ENCODE measurements at places on chromosomes 1 and 21. TPM values are rescaled to one million over a fixed set of nuclear protein-coding genes. Genes with fewer than 3 reads are reported as not detected.

Gene NHLH1
- 0.02 TPM for polyA plus RNA-seq

GRCh38 chr1:160608057-160608456, 28.8 kb upstream of the CD84 start:
- H3K36me3 ChIP-seq: no peaks in the 10 kb centered on the region
- DNase-seq: no peak
- H3K4me1 ChIP-seq: no peaks in the 10 kb centered on the region
- no peak overlapping the region for H3K27ac ChIP-seq

DNA sequence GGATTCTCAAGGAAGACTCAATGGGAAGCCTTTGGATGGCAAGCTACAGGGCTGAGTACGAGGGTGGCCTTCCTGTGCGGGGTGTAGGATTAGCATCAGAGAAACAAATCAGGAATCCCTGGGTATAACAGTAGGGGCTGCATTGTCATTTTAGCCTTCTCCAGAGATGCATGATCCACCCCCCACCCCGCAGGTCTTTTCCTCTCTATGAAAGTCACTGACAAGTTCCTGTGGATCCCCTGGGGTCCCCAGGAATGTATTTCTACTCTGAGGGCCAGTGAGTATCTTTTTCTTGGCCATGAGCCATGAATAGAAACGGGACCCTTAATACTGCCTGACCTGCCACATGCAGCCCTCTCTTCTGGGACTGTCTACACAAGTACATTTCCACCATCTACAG, 473.0 kb upstream of the VAMP3 start:
- H3K36me3 ChIP-seq: no peaks in the 10 kb centered on the region
- DNase-seq: no peak
- no peak overlapping the region for H3K4me3 ChIP-seq
- H3K27ac ChIP-seq: no peak overlapping the region
- peaks cover 5% of the 10 kb centered on the region for H3K4me1 ChIP-seq

Gene OR2T35
- polyA plus RNA-seq: not detected

GRCh38 chr1:24541711-24542346, 14.1 kb upstream of the NCMAP start:
- H3K4me1 ChIP-seq: no peaks in the 10 kb centered on the region
- H3K4me3 ChIP-seq: no peak overlapping the region
- no peak overlapping the region for H3K27ac ChIP-seq

Gene SHE
- 15.4 TPM for polyA plus RNA-seq

Gene A3GALT2
- polyA plus RNA-seq: not detected

DNA sequence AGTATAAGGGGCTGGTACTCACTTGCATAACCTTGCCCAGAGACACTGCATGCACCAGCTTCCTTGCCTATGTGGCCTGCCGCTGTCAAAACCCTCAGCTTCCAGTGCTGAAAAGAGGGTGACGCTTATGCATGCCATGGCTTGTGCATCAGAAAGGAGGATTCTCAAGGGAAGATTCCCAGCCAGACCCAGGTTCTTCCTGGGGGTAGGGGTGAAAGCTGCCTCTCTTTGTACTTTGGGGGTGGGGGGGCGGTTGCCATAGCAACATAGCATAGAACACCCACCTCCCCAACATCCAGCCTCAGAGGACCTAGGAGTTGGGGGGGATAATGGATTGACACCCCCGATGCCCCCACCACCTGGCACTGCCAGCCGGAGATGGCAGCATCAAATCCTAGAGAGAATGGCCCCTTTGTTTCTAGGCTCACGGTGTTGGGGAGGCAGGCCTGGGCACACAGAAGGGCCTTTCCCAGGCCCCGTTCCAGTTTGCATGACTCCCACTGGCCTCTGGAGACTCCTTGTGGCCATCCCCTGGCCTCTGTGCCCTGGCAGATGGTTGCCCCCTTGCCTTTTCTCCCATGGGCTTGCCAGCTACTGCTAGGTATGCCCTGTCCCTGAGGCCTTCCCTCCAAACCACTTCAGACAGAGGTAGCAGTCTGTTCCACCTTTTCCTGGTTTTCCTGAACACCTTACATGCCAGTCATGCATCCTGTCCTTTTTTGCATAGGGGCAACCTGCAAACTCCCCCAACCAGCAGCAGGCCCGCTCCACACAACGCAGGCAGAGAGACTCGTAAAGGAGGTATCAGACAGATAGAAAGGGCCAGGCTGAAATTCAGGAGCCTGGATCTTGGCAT, 44.6 kb downstream of the RHBG start:
- no peaks in the 10 kb centered on the region for H3K36me3 ChIP-seq
- no peak for DNase-seq
- H3K4me1 ChIP-seq: no peaks in the 10 kb centered on the region
- H3K4me3 ChIP-seq: no peak overlapping the region
- H3K27ac ChIP-seq: no peak overlapping the region

- no peak overlapping the region for H3K4me3 ChIP-seq
- H3K27me3 ChIP-seq: no peaks in the 10 kb centered on the region
- no peaks in the 10 kb centered on the region for H3K36me3 ChIP-seq
- H3K4me1 ChIP-seq: no peaks in the 10 kb centered on the region
Observed at GRCh38 chr1:7043719-7044535, 258.7 kb downstream of the CAMTA1 start.

DNA sequence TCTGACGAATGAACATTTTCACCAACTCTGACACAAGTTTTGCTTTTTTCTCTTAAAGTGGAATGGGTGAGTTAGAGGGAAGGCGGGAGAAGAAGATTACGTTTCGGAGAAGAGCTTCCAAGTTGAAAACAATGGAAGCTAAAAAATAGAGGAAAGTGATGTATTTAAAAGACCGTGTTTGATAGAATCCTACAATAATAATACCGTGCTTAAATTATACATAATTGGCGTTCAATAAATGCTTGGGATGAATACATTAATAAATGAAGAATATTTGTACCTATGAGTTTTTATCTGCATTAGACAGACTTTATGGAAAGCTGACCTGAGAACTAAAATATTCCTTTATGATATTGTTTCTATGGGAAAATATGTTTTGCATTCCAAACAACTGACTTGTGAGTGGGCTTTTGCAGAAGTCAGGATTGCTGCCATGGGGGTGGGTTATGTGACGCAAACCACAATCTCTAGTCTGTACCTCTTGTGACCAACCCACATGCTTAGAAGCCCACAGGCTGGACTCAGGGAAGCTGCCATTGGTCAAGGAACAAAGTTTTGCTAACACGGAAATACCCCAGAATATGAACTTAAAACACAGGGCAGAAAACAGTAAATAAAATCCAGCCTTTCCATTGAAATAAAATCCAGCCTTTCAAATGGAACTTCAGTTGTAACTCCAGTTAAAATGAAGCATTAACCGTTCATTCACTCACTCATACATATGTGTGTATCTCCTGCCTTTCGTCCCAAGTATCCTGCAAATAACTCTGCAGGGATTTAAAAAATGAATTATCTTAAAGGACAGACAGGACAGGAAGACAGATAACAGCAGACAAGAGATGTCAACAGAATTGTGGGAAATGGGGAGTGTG, 21.3 kb upstream of the ATF3 start:
- DNase-seq: no peak
- no peaks in the 10 kb centered on the region for H3K36me3 ChIP-seq
- no peak overlapping the region for H3K4me3 ChIP-seq
- no peaks in the 10 kb centered on the region for H3K27me3 ChIP-seq
- no peaks in the 10 kb centered on the region for H3K4me1 ChIP-seq

Gene FCRLB
- polyA plus RNA-seq: 0.99 TPM

Gene CRYBG2
- 0.11 TPM for polyA plus RNA-seq
